ENCODE measurements at places on chromosomes 4 and X.

GRCh38 chrX:78957049-78957767 is 12.0 kb downstream of the P2RY10 start:
- no peak for DNase-seq

DNA sequence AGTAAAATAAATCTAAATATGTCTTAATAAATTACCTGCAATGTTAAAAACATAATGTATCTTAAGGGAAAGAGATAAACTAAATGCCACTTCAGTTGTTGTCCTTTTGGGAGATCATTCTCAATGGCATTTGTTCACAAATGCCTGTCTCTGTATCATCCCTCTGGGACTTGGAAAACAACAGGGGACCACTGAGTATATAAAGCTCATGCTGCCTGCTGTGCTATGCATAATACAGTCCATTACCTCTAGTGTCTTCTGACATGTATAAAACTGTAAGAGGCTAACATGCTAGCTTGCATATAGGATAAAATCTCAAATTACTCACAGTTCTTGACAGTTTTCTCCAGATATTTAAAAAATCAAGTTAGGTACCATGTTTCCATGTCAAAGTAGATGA is 503.9 kb downstream of the PDHA2 start:
- no peak for DNase-seq

DNA sequence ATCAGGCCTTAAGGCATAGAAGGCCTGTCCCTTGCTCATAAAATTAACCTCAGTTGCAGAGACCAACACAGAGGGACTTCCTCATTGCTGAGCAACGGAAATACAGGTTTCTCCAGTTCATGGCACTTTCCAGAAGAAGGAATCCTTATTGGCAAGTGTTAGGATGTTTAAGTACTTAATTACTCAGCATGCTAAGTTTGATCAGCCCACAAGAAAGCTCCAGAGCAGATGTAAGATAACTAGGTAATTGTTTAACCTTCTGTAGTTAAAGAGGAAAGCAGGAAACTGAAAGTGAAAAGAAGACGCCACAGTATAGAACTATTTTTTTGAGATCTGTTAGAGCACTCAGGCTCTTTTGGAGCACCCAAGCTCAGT is 33.5 kb downstream of the SMS start:
- no peak for DNase-seq

DNA sequence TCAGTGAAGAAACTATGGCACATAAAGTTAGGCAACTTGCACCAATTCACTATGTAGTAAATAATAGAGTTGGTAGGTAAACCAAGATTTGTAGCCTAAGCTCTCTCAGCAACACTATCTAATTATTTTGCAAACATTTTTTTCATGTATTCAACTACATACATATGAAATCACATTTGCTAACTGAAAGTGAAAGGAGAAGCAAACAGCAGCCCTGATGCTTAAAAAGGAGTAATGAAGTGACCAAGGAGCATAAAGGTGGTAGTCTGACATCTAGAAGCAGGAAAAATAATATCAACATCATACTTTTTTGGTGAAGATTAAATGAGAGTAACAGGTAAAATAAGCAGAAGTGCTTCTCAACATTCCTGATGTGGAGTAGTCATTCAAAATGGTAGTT is 603.7 kb downstream of the GRXCR1 start:
- peak; percentile 1 for DNase-seq

- no peak for DNase-seq
Observed at GRCh38 chr4:128155874-128156456, 94.9 kb downstream of the LARP1B start.

GRCh38 chr4:179441596-179441995 is 1999.4 kb upstream of the AGA start:
- no peak for DNase-seq

- no peak for DNase-seq
Observed at GRCh38 chr4:159071969-159072765, 30.7 kb upstream of the RAPGEF2 start.

- DNase-seq = peak; percentile 49
Observed at GRCh38 chr4:101835121-101835904, 44.8 kb downstream of the BANK1 start.

DNA sequence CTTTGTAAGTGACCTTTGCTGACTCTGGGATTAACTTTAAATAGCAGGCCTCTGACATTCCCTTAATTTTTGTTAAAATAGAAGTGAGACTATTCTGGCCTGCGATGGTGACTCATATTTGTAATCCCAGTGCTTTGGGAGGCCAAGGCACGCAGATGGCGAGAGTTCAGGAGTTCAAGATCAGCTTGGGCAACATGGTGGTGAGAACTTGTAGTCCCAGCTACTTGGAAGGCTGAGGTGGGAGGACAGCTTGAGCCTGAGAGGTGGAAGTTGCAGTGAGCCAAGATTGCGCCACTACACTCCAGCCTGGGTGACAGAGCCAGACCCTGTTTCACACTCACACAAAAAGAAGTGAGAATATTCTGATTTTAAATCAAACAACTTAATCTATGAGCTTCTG is 27.3 kb downstream of the ZNF330 start:
- no peak for DNase-seq

DNA sequence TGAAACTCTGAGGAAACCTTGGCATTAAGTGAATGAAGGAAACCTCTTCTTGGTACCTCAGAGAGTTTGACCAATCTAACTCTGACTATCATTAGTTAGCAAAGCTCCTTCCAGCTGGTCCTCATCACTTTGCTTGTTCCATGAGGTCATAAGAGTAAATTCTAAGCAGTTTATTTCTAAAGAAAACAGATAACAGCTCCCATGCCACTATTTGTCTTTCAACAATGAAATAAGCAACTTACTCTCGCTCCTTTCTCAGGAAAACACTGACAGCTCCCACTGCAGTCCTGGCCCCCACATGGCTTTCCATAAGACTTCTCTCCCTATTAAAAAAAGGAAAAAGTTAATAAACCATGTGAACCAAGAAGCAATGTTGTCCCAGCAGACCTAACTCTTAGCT is 127.7 kb downstream of the COL4A6 start:
- no peak for DNase-seq

GRCh38 chr4:189530848-189531247 is 409.8 kb upstream of the FRG1 start:
- DNase-seq = no peak

- DNase-seq = no peak
Observed at GRCh38 chrX:30538271-30538670, 39.3 kb downstream of the TASL start.

GRCh38 chrX:14899607-14900006 is 26.4 kb downstream of the MOSPD2 start:
- peak; percentile 76 for DNase-seq

- DNase-seq = peak; percentile 62
Observed at GRCh38 chrX:108312011-108312410, 126.2 kb downstream of the COL4A6 start.

DNA sequence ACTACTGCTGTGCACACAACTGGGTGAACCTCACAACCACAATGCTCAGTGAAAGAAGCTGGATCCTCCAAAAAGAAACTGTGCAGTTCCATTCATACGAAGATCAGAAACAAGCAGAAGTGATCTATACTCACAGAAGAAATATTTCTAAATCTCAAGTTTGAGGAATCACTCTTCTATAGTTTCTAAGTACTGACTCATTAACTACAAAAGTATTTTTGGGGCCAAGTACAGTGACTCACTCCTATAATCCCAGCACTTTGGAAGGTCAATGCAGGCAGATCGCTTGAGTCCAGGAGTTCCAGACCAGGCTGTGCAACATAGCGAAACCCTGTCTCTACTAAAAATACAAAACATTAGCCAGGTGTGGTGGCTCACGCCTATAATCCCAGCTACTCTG is 51.3 kb upstream of the RELL1 start:
- peak; percentile 79 for DNase-seq

- DNase-seq = no peak
Observed at GRCh38 chrX:51334276-51334675, 1.7 kb downstream of the NUDT10 start.

GRCh38 chr4:76449833-76450232 is 14.8 kb downstream of the SHROOM3 start:
- no peak for DNase-seq

GRCh38 chr4:73156394-73156793 is 86.9 kb upstream of the COX18 start:
- no peak for DNase-seq

DNA sequence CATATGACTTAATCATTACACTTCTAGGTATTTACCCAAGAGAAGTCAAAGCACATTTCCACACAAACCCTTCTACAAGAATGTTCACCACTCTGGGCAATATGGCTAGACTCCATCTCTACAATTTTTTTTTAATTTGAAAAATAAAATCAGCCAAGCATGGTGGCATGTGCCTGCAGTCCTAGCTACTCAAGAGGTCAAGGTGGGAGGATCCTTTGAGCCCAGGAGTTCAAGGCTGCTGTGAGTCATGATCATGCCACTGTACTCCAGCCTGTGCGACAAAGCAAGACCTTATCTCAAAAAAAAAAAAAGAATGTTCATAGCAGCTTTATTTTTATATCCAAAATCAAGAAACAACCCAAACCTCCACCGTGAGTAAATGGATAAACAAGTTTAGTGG is 70.3 kb upstream of the MBNL3 start:
- no peak for DNase-seq

GRCh38 chrX:103442536-103442901 is 66.2 kb downstream of the BEX3 start:
- peak; percentile 58 for DNase-seq

DNA sequence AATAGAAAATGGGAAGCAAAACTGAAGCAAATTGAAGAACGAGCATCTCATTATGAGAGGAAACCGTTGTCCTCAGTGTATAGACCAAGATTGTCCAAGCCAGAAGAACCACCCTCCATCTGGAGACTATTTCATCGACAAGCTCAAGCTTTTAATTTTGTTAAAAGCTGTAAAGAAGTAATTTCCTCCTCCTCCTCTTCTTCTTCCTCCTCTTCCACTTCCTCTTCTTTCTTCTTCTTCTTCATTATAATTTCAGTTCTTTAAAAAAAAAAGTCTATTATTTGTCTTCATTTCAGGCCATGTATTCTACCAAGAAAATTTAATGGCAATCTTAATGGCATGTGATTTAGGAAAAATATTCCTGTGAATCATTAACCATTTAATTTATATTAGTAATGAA is 7.6 kb downstream of the PRIMPOL start:
- no peak for DNase-seq

DNA sequence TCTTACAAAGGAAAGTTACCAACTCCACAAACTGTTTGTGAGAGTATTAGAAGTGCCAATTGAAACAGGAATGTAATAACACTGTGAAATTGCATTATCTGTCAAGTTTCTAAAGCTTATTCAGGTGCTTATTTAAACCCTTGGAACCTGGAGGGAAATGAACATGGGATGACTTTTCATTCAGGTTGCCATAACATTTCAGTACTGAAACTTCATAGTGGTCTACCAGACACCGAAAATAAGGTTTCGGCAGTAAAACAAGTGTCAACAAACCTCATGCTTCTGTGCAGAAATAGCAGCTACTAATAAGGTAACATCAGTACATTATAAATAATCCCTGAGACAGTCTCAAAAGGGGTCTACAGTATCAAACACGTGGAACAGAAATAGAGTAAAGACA is 890.7 kb upstream of the INTU start:
- DNase-seq = no peak

DNA sequence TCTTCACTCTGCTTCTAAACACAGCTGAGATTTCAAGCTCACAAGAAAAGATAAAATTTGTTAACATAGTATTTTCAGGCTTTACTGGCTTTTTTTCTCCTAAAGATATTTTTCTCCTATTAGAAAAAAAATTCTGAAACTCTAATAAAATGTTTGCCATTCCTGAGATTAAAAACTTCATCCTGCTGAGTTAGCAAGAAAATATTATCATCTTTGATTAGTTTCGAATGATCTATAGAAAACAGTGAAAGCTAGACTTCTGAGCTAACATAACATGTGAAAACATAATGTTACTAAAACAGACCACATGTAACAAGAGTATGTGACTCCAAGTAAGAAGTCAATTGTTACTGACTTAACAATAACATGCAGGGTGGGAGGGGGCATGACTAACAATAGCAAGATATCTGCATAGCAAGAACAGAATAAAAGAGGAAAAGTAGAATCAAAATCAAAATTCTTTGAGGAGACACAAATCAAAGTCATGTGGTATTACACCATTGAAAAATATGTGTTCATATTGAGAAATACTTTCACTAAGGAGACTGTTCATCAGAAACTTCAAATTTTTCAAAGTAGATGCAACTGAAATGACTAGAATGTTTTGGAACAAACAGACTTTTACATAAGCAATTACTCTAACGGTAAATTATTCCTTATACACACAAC is 14.5 kb downstream of the TBCK start:
- DNase-seq = no peak

DNA sequence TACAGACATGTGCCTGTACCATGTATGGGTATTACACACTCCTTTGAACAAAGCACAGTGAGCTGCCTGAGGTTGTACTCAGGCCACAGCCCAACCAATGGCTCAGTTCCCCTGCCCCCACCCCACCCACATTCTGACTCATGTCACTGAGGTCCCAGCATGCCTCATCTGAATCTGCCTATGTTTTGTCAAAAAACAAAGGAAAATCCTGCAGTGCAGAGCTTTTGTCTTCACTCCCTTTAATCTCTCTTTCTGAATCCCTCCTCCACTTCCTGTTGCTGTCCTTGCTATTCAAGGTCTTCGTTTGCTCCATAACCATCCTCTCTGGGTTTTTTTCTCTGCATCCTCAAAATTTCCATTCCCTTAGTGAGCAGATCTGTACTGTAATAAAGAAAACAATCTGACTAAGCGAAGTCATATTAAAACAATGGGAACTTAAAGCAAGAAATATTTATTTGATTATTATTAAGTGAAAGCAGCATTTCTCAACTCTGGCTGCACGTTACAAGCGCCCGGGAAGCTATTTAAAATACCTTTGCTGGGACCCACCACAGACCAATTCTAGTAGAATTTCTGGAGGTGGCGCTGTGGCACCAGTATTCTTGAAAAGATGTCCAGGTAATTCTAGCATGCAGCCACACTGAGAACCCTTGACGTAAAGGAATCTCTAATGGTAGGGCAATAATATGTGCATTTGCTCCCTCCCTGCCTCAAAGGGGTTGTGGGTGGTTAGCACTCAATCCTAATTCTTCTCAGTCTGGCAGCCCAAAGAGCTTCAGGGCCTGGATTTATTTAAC is 8.7 kb downstream of the GUCY2F start:
- DNase-seq = peak; percentile 28

All from ELR (cell line).